Ovary (tissue), 10 donors: ENCODE measurements at places on chromosomes 13 and 19. TPM values are rescaled to one million over a fixed set of nuclear protein-coding genes. Genes with fewer than 3 reads are reported as not detected.

DNA sequence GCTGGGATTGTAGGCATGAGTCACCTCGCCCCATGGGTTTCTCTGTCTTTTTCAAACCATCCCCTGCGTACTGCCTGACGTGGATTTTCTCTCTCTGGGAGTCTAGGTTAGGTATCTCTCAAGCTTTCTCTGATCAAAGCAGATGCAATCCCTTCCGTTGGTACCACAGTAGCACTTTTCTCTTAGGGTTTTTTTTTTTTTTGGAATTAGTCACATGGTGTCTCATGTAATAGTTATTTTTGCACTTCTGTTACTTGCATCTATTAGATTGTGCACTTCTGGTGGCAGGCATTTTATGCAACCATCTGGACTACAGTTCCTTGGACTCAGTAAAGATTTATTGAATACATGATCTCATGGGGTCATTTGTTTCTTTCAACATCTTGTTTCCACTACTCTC is 72.1 kb downstream of the GPC6 start:
- DNase-seq: no peak

DNA sequence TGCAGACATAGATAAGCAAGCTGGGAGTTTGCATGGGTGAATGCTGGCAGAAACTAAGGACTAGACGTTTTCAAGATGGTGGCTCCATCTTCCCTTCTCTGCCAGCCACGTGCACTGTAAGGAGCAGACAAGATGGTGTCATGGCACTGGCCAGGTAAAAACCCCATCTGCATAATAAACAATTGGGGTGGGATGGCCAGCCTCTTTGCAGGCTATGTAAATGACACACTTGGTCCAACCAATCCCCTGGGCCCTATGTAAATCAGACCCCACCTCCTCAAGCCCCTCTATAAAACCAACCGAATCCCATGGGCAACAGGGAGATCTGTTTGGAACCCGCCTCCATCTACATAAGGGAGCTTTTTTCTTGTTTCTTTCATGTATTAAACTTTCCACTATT is 2.4 kb upstream of the OR7A5 start:
- DNase-seq: no peak

DNA sequence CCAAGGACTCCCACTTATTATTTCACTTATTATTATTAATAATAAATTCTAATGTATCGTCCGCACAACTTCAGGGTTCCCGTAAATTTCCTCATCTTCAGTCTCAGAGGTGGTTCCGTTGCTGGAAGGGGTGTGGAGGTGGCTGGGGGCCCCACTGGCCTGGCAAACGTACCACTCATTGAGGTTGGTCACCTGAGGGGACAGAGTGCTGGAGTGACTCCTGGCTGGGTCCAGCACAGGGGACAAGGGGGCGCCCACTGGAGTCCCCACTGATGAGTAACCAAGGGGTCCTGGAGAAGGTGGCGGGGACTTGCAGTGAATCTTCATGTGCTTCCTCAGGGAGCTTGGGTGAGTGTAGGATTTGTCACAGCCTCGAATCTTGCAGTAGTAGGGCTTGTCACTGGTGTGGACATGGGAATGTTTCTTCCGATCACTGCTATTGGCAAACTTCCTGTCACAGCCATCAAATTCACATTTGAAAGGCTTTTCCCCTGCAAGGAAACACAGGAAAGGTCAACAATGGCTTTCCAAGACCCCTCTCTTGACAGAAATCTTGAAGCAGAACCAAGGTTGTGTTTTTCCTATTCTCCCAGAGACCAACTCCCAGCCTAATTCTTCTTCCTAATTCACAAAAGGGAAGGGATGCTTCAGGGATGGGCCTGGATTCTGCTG is 6.1 kb downstream of the ZIC5 start:
- DNase-seq: no peak

GRCh38 chr13:25375727-25376358 is 4.1 kb downstream of the ATP8A2 start:
- no peak for DNase-seq

Gene CGB5
- total RNA-seq: not detected

DNA sequence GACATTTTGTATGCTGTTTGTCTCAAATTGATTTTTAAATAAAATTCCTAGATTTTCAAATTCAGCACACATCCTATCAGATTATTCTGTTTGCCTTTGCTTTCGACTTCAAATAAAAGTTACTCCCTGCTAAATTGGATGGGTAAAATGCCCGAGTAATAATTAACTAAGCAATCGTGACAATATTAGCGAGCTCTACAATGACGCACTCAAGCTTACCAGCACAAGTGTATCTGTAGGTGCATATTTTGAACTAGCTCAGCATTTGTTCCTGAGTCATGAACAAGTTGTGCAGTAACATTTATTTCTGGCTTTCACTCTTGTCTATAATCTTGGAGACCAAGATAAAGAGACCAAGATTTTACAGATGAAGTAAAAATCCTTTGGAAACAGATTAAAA is 113.4 kb downstream of the UBL3 start:
- no peak for DNase-seq

GRCh38 chr13:22107549-22107948 is 436.7 kb downstream of the FGF9 start:
- DNase-seq: no peak

DNA sequence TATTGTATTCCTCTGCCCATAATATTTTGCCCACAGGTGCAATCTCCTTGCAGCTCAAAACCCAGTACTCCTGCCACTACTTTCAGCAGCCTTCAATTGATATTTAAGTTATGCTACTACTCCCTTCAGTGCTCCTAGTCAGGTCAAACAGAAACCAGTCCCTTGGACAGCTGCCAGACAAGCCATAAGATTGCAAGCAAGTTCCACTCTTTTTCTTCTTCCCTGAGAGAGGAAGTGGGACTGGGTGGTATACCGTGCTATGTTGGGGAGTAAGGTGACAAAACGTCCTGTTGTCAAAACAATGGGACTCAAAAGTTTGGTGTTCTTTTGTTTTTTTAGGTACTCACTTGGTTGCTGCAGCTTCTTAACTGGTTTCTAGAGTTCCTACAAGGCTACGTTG is 63.1 kb upstream of the FRY start:
- DNase-seq: no peak

DNA sequence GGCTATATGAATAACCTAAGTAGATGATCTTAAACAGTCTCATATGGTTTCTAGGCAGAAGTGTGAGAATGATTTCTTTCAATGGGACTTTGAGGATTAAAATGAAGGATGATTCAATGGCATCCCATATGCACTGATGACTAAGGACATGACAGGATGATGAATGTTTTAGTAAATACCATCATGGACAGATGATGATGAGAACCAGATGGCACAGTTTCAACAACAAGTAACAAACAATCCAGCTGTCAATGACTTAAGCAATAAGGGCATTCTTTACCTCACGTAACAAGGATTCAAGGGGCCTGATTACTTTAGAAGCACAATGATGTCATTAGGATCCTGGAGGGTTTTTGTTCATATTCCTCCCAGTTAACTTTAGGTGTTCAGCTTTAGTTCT is 2678.4 kb downstream of the PCDH9 start:
- DNase-seq: no peak

DNA sequence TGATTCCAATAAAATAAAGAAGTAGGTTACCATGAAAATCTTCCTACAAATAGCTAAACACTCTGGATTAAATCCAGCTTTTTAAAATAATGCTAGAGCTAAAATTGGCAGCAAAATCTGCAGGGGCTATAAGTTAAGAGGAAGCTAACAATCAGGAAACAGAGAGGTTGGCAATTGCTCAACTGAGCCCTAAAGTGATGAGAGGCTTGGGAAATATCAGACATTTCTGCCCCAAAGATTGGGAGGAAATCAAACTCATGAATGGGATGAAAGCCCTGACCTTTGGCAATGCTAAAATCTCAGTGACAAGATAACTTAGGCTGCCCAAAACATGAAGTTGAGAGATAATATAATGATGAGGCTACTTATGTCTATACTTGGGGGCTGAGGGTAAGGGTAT is 1437.9 kb downstream of the EFNB2 start:
- DNase-seq: no peak

- DNase-seq: no peak
Measured at GRCh38 chr19:5974721-5975387, 3.1 kb downstream of the RANBP3 start.

DNA sequence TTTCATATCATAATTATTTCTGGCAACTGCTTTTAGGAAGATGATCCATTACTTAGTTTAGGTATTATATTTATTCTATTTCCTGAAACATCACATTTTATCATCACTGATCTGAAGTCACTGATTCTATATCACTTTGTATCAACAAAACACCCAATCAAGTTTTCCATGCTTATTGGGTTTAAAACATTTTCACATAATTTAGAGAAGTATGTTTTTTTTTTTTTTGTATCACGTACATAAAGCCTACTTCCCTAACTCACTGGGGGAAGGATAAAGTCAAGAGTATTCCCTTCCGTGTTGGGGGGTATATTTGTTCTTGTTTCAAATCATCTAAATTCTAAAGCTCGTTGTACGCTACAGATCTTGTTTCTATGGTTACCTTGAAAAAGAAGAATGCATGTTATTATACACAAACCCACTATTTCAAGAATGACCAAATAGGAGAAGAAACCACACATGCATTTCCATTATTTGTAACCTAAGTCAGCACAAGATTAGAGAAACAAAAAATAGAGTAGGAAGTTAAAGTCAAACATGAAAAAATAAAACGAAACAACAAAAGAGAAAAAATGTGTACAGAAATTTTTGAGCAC is 637.2 kb upstream of the MIR17HG start:
- DNase-seq: no peak

Gene BLOC1S3
- 5.9 TPM for total RNA-seq

GRCh38 chr19:10408511-10409283 is 5.4 kb upstream of the CDC37 start:
- no peak for DNase-seq

DNA sequence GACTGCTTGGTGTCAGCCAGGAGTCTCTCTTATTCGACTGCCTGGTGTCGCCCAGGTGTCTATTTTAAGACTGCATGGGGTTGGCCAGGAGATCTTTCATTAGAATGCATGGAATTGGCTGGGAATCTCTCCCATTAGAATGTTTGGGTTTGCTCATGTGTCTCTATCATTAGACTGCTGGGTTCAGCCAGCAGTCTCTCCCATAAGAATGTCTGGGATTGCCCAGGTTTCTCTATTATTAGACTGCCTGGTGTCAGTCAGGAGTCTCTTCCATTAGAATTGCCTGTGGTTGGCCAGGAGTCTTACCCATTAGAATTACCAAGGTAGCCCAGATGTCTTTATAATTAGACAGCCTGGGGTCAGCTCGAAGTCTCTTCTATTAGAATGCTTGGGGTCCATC is 1496.0 kb downstream of the UQCRFS1 start:
- DNase-seq: no peak

Gene SELENOV
- not detected for total RNA-seq

- DNase-seq: no peak
Measured at GRCh38 chr13:30496147-30496546, 30.4 kb upstream of the HMGB1 start.

GRCh38 chr19:41386442-41386841 is 10.1 kb downstream of the TMEM91 start:
- DNase-seq: peak; percentile 69

Gene ZNF888
- 6.4 TPM for total RNA-seq

DNA sequence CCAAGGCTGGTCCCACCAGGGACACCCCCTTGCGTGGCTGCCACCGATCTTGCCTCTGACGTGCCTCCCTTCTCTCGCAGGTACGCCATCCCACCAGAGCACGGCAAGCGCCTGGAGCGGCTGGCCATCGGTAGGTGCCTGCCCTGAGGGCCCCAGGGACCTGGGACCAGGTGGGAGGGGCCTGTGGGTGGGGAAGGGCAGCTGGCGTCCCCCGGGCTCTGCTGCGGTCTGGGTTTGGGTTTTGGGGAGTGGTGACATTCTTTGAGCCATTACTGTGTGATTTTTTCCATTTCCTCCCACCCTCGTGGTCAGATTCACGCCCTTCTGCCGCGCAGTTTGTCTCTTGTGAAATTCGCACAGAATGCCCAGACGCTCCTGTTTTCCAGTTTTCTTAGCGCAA is 102.0 kb downstream of the KDM4B start:
- no peak for DNase-seq

DNA sequence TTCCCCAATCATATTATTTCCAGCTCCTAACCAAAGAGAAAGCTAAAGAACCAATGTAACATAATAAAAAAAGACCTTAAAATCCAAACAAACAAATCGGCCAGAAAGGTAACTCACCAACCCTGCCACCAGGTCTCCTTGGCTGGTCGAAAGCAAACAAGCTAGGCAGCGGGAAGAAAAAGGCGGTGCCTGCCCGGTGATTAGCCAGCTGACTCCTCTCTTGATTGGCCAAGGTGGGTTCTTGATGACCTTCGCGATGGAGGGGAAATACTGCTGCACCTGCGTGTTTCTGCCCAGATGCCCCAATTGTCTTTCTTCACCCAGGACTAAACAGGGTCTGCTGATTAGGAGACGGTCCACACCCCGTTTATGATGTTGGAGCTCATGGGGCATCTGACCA is at the start of gene NLRP11:
NLRP11 (minus strand) TSS at position 154 of the 400 bp plus-strand sequence. CDS start 13,825 bp downstream, outside the sequence.
- no peak for DNase-seq

- no peak for DNase-seq
Measured at GRCh38 chr19:17610384-17610783, 54.9 kb downstream of the COLGALT1 start.

- DNase-seq: no peak
Measured at GRCh38 chr13:42422681-42423080, 150.7 kb downstream of the AKAP11 start.

Gene STX10
- 53.5 TPM for total RNA-seq

DNA sequence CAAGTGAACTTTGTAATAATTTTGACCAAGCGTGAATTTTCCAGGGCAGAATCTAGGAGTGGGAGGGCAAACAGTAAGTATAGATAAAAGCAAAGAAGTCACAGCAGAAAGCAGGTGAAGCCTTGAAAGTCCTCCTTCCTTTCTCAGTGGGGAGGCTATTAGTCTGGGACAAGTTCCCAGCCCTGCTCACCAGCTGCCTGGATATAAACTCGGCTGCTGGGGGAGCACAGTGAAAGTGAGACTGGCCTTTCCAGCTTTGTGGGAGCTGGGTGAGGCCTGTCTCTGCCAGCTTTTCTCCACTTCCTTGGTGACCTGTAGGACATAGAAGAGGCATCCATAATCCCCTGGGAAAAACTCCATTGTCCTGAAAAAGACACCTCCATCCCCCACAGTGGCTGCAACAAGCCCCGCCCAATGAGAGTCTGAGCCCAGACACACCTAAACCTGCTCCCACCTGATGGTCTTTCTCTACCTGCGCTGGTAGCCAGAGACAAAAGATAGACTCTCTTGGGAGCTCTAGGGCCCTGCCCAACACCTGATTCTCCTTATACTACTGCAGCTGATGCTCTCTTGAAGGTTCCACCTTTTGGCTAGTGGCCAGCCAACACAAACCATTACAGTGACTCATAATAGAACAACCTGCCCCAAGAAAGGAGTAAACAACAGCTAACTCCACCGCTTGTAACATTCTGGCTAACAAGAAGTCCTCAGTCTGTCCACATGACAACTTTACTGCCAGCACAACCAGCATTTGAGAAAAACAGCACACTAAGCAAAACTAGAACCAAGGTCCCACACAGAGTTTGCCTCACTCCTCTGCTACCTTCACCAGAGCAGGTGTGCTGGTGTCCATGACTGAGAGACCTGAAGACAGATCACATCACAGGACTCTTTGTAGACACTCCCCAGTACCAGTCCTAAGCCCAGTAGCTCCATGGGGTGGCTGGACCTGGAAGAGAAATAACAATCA is 252.2 kb upstream of the SLITRK6 start:
- DNase-seq: no peak

- no peak for DNase-seq
Measured at GRCh38 chr19:56884441-56884840, 43.9 kb upstream of the PEG3 start.

Gene ANKRD24
- total RNA-seq: 1.2 TPM

- peak; percentile 56 for DNase-seq
Measured at GRCh38 chr13:114032126-114032799, 58.4 kb upstream of the C13orf46 start.

- DNase-seq: peak; percentile 60
Measured at GRCh38 chr19:18266771-18267686, 7.2 kb downstream of the IQCN start.

Gene ZSCAN18
- total RNA-seq: 144 TPM

Gene OR7C1
- not detected for total RNA-seq
